Naive B cell (primary cell): ENCODE measurements at places on chromosomes 1 and 21. TPM values are rescaled to one million over a fixed set of nuclear protein-coding genes. Genes with fewer than 3 reads are reported as not detected.

The NMNAT2 gene
- not detected for polyA plus RNA-seq

The KMO gene
- 50.8 TPM for polyA plus RNA-seq

The GBP4 gene
- polyA plus RNA-seq: 13.4 TPM

The KLHDC8A gene
- 0.77 TPM for polyA plus RNA-seq

The SLAMF1 gene
- 24.3 TPM for polyA plus RNA-seq

The ESRRG gene
- not detected for polyA plus RNA-seq

The NCSTN gene
- polyA plus RNA-seq: 81.1 TPM

The CATSPERE gene
- polyA plus RNA-seq: 1.0 TPM

The PHGDH gene
- not detected for polyA plus RNA-seq

DNA sequence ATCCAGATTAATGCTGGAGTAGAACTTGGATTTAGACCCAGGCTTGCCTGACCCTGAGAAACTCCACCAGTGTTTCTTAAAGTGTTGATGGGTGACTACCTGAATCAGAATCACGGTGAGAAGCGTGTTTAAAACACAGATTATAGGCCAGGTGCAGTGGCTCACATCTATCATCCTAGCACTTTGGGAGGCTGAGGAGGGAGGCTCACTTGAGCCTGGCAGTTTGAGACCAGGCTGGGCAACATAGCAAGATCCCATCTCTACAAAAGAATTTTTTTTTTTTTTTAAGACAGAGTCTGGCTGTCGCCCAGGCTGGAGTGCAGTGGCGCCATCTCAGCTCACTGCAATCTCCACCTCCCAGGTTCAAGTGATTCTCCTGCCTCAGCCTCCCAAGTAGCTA, 56.3 kb upstream of the TENT5B start:
- no peak for DNase-seq
- H3K36me3 ChIP-seq: no peaks in the 10 kb centered on the region
- no peaks in the 10 kb centered on the region for H3K27me3 ChIP-seq
- H3K27ac ChIP-seq: no peak overlapping the region
- H3K4me1 ChIP-seq: no peaks in the 10 kb centered on the region
- H3K4me3 ChIP-seq: no peak overlapping the region

DNA sequence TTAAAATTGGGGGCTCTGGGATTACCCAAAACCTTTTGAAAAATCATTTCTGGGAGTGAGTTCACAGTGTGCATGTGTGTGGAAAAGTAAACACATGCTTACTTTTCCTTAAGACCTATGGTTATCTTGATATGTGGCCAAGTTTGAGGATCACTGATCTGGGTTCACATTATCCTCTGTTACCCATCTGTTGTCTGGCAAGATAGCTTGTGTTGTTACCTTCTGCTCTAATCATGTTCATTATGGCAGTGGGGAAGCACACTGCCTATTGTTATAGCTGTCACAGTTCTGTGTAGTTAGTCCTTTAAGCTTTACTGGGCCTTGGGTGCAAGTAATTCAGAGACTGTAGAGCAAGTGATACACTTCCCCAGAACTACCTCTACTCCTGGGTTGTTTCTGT, 5.0 kb downstream of the CTBS start:
- H3K27ac ChIP-seq: no peak overlapping the region
- H3K4me3 ChIP-seq: no peak overlapping the region
- peaks cover 49% of the 10 kb centered on the region for H3K4me1 ChIP-seq
- no peak for DNase-seq

- H3K36me3 ChIP-seq: no peaks in the 10 kb centered on the region
- H3K4me1 ChIP-seq: no peaks in the 10 kb centered on the region
- H3K27ac ChIP-seq: no peak overlapping the region
- no peak for DNase-seq
- no peaks in the 10 kb centered on the region for H3K27me3 ChIP-seq
Observed at GRCh38 chr21:26490771-26491170, 82.3 kb downstream of the CYYR1 start.

DNA sequence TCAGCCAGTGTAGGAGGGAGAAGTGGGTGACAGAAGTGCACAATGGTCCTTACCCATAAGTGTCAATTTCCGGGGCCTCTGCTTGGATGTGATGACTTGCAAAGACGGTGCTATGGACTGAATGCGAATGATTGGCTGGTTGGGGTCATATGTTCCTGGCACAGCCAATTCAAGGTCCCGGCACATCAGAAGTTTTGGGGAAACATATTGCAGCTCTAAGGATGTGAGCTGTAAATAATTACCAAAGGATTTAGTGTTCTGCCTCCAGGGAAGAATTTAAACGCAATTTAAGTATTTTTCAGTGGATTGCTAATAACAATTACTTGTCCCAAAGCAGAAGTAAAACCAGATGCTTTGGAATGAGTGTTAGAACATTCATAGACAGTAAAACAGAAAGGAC, 26.9 kb upstream of the EXOSC10 start:
- no peaks in the 10 kb centered on the region for H3K4me1 ChIP-seq
- no peak overlapping the region for H3K4me3 ChIP-seq
- H3K27me3 ChIP-seq: no peaks in the 10 kb centered on the region

- H3K36me3 ChIP-seq: peaks cover 9% of the 10 kb centered on the region
- no peaks in the 10 kb centered on the region for H3K27me3 ChIP-seq
- DNase-seq: no peak
- H3K4me1 ChIP-seq: peaks cover 57% of the 10 kb centered on the region
Observed at GRCh38 chr1:202158810-202159533, 1.4 kb downstream of the PTPN7 start.

DNA sequence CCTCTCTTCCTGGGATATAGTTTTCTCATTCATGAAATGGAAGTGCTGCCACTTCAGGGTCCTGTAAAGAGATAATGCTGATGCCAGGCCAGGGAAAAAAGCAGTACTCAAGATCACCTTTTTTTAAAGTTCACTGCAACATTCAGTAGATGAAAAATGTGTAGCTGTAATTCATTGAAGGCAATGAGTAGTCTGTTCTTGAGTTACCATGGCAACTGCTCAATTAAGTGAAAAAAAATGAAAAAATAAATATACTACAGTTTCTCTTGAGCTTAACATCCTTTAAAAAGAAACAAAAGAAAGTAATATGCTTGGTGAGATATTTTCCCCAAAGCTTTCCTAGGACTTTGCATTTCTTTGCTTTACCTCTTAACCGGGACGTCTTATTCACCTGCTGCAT, 183.3 kb downstream of the AK5 start:
- H3K27ac ChIP-seq: no peak overlapping the region
- H3K4me1 ChIP-seq: no peaks in the 10 kb centered on the region

GRCh38 chr1:53892911-53893310, 1.1 kb upstream of the DIO1 start:
- H3K4me1 ChIP-seq: peaks cover 36% of the 10 kb centered on the region
- no peak overlapping the region for H3K4me3 ChIP-seq
- no peak for DNase-seq
- no peaks in the 10 kb centered on the region for H3K36me3 ChIP-seq
